Activated naive CD4-positive, alpha-beta T cell treated with Interleukin-2 at 50 U/mL for 16 hours (primary cell): ENCODE measurements at places on chromosomes 16 and 17.

- no peak for DNase-seq
Measured at GRCh38 chr16:61908426-61908825, 127.8 kb downstream of the CDH8 start.

DNA sequence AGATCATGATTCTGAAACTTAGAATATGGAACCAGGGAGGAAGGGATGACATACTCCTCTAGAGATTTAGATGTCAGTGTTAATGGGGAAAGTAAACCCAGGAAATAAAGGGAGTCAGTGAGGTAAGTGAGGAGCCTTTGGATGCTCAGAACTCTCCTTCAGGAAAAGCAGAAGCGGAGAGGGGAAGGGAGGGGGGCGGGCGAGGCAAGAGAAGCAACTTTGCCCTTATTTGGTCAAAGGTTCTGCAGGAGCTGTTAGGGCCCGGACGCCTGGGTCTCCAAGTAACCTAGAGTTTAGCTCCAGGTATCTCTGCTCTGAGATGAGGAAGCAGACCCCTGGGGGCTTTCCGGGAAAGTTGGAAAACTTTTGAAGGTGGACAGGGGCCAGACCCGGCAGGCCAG is 1.3 kb downstream of the PFN1 start:
- DNase-seq: no peak

- DNase-seq: no peak
Measured at GRCh38 chr17:33459078-33459940, 166.2 kb upstream of the ASIC2 start.

DNA sequence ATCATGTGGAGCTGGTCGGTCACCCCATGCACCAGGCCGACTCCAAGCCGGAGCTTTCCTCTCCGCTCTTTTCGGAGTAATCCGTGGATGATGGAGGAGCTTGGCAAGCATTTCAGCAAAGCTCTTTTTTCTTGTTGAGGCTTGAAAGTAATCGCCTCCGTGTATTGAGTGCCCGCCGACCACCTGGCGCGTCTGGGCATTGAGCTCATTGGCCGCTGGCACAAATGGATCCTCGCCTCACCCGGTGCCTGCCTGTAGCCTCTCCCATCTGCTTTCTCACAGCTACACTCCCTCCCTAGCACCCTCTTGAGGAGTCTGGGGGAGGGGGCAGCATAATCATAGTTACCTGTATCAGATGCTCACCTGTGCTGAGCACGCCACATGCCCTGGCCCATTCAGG is 148.9 kb downstream of the CMIP start:
- no peak for DNase-seq

DNA sequence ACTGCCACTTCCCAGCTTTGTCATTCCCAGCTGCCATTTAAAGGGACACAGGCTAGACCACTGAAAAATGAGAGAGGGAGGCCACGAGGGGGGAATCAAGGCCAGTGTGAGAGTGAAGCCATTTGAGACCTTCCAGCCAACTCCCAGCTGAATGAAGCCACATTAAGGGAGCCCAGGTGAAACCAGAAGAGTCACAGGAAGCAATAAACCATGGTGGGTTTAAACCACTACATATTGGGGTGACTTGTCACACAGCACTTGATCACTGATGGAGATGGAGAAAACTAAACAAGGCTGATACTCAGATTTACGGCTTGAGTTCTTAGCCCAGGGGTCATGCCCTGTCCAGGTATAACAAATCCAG is 2.8 kb upstream of the NUBP1 start:
- no peak for DNase-seq

- no peak for DNase-seq
Measured at GRCh38 chr16:31696968-31697743, 169.5 kb downstream of the AHSP start.

- no peak for DNase-seq
Measured at GRCh38 chr17:53655591-53655990, 167.1 kb upstream of the KIF2B start.

DNA sequence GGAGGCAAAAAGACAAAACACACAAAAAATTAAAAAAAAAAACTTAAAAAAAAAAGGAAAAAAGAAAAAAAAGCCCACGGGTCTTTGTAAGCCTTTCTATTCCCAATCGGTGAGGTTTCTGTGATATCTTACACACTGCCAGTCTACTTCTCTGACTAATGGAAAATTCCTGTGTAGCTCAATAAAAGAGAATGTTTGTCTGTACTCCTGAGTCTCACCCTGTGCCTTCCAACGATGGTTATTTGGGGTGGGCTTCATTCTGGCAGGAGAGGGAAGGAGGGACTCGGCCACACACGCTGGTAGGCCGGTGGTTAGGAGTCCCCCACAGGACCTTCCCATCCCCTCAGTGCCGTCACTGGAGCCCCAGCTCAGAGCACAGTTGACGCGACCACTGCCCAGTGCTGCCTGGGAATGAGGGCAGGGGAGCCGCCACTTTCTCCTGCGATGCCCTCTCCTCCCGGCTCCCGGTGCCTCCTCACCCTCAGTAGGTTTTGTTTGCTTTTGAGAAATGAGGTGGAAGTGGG is 68.0 kb downstream of the AMFR start:
- DNase-seq: no peak

DNA sequence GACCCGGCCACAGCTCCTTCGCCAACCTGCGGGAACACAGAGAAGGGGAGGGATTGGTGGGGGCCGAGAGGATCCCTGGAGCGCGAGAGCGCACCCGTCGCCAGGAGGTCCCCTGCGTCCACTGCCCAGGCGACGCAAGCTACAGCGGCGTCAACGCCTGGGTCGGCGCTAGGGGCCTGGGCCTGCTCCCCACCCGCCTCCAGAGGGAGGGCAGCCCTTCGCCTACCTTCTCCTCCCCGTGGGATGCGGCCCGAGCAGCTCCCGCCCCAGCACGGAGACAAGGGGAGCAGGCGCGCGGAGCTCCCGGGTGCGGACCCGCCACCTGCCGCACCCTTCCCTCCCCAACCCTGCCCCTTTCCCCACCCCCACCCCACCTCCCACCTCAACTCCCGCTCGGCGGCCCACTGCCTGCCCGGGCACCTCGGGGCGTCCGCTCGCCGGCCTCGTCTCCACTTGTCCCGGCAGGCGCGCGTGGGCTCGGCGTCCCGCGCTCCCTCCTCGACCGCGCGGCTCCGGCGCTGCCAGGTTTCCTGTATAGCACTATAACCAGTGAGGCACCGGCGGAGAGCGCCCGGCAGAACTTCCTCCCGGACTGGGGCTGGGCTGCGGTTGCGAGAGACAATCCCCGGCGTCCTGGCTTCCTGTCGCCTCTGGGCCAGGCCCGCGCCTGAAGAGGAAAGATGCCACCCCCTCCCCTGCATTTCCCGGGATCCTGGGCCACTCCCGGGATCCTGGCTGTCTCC is 119.1 kb upstream of the SMURF2 start:
- peak; percentile 49 for DNase-seq

- peak; percentile 62 for DNase-seq
Measured at GRCh38 chr16:57277586-57277985, 6.9 kb downstream of the PLLP start.

DNA sequence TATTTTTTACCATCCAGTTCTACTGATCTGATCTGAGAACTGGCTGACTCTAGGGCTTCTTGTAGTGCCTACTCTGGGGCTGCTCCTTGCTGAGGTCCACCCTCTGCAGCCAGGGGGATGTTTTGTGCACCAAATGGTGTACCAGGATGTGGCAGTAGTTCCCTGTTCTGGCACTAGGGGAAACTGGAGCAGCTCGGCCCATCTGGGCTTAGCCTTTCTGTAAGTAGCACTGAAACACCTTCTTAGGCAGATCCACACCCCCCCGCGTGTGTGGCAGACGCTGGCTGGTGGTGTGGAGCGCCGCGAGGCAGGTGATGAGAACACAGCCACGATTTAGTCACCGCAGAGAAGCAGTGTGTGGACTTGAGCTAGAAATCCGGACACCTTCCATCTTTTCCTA is 17.0 kb downstream of the DUSP14 start:
- DNase-seq: peak; percentile 8
